ENCODE measurements at places on chromosomes 2 and 18.

DNA sequence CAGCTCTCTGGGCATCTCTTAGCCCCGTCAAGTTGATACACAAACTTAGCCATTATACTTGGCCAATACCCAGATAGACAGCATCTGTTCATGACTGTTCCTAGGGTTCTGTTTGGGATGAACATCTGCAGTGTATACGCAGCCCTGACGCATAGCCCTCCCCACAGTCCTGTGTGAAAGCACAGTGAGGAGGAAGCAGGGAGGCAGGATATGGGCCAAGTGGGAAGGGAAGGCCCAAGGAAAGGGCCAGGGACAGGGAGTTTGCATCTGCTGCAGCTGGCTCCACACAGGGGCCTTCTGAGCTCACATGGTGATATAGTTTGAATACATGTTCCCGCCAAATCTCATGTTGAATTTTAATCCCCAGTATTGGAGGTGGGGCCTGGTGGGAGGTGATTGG, 80.2 kb downstream of the CMPK2 start:
- no peak for DNase-seq

DNA sequence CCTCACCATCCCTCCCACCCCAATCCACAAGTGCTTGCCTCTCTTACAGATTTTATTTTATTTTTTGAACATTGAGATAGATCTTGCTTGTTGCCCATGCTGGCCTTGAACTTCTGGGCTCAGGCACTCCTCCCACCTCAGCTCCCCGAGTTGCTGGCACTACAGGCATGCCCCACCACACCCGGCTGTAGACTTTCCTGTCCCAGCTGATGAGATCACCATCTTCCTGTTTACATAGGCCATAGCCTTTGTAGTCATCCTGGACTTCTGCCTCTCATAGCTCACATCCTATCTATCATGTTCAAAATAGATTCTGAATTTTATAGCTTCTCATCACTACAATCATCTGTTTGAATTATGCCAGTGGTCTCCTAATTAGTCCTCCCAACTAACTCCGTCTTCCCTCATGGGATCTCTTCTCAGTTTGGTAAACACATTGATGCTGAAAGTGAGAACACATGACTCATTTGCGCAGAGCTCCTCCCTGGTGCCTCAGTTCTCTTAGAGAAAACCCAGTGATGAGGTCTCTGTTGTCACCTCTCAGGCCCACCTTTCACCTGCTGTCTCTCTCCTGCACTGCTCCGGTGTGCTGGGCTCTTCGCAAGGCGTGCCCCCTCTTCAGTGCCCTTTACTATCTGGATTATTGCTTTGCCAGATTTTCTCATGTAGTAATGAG, 243.0 kb downstream of the ZNF407 start:
- DNase-seq = no peak

DNA sequence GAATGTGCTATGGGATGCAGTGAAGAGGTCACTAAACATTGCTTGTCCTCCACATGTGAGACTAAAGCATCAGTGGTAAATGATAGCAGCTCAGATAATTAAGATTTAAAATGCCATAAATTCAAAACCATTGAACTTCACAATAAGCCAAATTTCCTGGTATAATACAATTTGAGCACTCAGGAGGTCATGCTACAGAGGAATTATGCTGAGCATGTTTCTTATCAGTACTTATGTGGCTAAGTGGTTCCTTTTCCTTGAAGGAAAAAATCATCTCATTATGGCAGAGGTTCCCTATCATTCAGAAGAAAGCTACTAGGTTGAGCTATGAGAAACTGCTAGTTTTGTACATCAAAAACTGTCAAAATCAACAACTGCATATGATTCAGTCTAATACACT, 156.6 kb downstream of the AGPS start:
- DNase-seq = no peak

GRCh38 chr18:14922031-14922430, 174.1 kb downstream of the ANKRD30B start:
- no peak for DNase-seq
